Stimulated activated CD8-positive, alpha-beta memory T cell treated with anti-CD3 and anti-CD28 coated beads, Interleukin-7, amount 100 ng/mL, for 48 hours (primary cell): ENCODE measurements at places on chromosomes 7 and 10.

- DNase-seq, result no peak
Observed at GRCh38 chr10:14356921-14357320, 26.2 kb upstream of the FRMD4A start.

- DNase-seq, result no peak
Observed at GRCh38 chr7:155489862-155490696, 32.1 kb downstream of the EN2 start.

DNA sequence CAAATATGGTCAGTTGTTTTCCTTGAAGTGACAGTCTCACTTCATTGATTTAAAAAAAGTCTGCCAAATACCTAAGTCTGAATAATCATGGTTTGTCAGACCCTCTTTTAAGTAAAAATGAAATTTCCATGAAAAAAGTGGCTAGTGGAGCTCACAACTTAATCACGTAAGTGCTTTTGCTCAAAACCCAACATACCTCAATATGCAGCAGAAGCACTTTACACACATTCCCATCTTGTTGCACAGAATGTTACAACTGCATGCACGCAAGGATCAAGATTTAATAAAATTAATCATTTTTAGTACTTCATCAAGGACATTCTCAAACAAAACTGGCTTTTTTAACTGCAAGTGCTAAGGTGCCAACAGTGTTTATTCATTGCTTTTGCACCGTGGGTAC is 21.6 kb downstream of the EZH2 start:
- no peak for DNase-seq

GRCh38 chr7:147033641-147034040 is 917.0 kb downstream of the CNTNAP2 start:
- DNase-seq, result no peak

DNA sequence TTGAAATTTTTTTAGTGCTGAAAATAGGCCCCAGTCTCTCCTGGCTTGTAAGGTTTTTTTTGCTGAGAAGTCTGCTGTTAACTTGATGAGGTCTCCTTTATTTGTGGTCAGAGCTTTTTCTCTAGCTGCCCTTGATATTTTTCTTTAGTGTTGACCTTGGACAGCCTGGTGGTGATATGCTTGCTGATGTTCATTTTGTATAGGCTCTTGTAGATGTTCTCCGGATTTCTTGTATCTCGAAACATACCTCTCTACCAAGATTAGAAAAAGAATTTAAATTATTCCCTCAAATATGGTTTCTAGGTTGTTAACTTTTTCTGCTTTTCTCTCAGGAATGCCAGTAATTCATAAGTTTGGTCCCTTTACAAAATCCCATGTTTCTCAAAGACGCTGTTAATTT is 102.3 kb downstream of the TWIST1 start:
- no peak for DNase-seq

DNA sequence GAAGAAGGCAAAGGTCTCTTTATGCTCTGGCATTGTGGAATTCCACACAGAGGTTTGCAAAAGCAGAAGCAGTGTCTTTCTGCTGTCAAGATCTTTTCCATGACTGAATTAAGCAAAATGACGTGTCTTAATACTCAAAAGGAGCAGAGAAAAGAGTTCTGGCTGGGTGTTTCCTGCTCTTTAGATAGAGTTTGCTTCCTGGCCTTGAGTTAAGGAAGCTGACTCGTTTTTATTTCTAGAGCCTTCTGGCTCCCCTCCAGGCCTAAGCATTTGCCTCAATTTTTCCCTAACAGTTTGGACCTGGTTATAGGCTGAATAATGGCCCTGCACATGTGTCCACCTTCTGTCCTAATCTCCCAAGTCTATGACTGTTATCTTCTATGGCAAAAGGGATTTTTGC is 21.6 kb downstream of the TAS2R41 start:
- DNase-seq, result no peak
